ENCODE measurements at places on chromosomes 6 and 20.

GRCh38 chr6:141969201-141969600, 163.5 kb upstream of the GJE1 start:
- DNase-seq, result no peak

DNA sequence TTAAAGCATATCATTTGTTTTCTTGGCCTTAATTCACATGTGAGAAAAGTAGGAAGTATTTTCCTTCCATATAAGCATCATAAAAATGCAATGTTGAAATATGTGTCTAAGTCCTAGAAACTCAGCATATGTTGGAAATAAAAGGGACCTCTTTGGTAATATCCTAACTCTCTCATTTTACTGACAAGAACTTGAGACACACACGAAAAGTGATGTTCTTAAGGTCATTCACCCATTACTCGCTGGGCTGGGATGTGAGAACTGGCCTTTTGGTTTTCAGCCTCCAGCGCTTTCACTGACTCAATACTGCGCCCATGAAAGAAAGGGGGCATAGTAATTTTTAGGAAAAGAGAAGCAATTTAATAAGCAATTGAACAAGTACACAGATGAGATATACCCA, 153.5 kb upstream of the SCGN start:
- no peak for DNase-seq

DNA sequence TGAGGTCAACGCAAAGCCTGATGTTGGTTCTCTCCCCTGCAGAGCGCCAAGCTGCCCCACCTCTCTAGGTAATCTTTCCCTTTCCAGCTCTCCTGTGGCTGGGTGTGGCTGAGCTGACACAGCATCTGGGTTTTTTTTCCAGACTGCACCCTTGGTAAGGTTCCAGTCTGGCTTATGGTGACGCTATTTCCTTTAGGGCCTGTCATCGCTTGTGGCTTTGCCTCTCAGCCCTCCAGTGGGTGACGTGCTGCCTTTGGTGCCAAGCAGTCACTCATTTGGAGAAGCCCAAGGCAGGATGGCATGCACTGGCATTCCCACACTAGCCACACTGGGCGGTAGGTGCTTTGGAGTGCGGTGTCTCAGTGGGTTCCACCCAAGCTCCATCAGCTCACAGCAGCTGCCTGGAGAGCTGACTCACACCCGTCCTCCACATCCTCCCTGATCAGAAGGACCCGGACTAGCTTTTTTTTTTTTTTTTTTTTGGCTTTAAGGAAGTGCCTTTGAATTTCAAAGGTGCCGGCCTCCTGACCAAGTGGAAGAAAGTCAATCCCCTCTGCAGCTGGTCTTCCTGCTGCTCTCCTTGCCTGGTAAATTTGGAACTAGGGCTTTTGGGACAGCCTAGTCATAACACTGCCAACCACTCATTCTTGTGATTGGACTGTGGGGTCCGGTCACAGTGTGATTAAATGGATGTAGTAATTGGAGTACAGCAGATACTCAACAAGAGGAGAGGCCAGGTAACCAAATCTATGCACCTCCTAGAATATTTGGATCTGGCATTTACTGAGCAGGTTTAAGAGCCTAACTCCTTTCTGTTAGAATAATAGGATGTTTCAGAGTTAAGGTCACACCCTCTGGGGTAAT, 153.6 kb downstream of the CD83 start:
- DNase-seq, result no peak

DNA sequence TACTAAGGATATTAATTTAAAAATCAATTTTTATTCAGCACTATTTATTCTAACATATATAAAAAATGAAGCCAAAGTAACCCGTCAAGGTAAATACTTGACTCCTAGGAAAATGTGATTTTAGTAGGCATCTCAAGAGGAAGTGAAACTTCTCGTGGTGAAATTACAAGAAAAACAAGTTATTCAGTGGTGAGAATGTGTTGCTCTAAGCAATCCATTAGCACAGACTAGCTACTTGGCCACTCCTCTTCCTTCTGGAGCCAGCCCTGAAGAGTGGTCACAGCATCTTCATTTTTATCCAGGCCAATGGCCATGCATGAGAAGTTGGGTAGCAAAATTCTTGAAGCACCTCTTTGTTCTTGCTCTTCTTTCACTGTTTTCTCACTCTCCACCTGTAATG, 40.4 kb upstream of the GFRAL start:
- DNase-seq, result no peak

GRCh38 chr6:12614456-12614855, 102.1 kb upstream of the PHACTR1 start:
- DNase-seq, result no peak

Measured in cerebellar cortex (tissue), 1 donor.